ENCODE measurements at places on chromosomes 13 and 19.
A peak's percentile ranks its signal among the peaks of the same experiment; 100 is the strongest.

- no peak for DNase-seq
Observed at GRCh38 chr19:47765523-47766358, 12.8 kb upstream of the SELENOW start.

- no peak for DNase-seq
Observed at GRCh38 chr13:34764246-34764645, 177.8 kb upstream of the NBEA start.

GRCh38 chr19:1082165-1082927 lies 12.8 kb downstream of the POLR2E start:
- DNase-seq: peak; percentile 66

- no peak for DNase-seq
Observed at GRCh38 chr13:46639033-46639981, 86.3 kb downstream of the LRCH1 start.

DNA sequence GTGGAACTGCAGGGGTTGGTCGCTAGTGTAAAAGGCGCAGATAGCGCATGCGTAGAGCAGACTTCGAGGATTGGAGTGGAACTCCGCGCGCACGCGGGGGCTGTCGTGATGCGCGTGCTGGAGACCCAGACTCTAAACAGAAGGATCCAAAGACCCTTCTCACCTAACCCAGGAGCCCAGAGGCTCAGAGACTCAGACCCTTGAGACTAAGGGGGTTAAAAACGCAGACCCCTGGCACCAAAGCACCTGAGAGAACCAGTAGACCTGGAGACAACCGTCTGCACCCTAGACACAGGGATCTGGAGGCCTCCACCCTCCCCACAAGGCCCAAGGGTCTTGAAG lies 567 bp upstream of the CTU1 start:
- DNase-seq: no peak

GRCh38 chr19:7654401-7654800 lies 14.4 kb upstream of the RETN start:
- DNase-seq: no peak

- peak; percentile 97 for DNase-seq
Observed at GRCh38 chr19:45092747-45093678, at the start of gene PPP1R37. TSS of gene PPP1R37 (plus strand) at chr19:45093179. CDS start at chr19:45093326, 147 bp downstream.

DNA sequence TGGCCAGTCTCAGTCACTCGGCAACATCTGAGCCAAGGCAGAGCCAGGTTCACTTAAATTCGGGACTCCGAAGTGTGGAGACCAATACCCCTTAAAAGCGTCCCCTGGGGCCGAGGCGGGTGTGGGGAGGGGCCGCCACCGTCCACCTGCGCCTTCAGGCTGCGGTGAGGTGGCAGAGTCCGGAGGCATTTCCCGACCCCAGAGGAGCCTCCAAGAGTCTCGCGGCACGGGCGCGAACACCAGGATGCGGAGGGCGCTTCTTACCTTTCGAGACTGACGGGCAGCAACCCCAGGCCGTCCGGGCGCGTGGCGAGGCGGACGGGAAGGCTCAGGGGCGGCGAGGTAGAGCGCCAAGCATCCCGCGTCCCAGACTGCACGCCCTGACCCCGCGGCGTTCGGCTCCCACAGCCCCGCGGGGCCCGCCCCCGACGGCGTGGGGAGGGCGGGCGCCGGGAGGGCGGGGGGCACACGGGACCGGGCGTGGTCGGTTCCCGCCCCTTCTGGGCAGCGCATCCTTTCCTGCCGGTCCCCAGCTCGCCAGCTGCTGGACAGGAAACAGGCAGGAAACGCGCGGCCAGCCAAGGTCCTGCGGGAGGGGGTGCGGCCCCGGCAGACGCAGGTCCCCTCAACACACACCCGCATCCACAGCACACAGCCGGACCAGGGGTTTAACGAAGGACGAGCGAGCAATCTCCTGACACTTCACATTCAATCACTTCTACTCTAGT lies at the start of gene THSD1:
TSS of gene THSD1 (minus strand) at position 406 of the 728 bp plus-strand sequence. CDS start 3,572 bp downstream, outside the sequence.
- peak; percentile 13 for DNase-seq

DNA sequence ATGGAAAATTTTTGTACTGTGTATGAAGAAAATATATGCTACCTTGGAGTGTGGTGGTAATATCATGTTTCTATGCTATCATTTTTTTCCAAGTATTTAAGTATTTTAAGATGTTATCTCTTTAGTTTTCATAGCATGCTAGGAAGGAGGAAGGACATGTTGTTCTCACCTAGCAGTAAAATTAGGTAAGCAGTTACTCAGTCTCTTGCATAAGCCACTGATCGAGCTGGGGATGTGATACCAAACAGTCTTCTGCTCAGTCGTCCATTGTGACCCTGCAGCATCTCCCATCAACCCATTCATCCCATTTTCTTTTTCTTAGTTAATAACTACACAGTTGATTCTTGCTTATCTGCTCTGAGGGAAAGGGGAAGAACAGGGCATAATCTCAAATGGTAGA lies 130.6 kb downstream of the KLF5 start:
- DNase-seq: no peak

DNA sequence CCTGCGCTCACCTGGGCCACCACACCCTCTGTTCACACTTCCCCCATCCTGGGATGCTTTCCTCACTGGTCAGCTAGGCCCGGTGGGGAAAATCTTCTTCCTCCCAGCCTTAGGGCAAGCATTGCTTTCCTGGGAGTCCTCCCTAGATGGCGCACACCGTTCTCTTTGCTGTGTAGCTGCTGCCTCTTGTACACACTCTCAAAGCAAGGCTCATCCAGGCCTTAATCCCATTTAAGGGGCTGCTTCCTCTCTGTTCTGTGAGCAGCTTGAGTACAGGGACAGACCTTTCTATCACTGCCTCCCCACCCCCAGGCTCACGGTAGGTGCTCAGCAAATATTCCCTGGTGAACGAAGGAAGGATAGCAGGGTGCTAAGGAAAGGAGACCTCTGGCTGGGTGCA lies 11.1 kb downstream of the SLC7A10 start:
- DNase-seq: no peak

GRCh38 chr13:63497601-63498000 lies 2082.0 kb upstream of the PCDH20 start:
- DNase-seq: no peak

- DNase-seq: no peak
Observed at GRCh38 chr19:40716031-40716481, 630 bp downstream of the COQ8B start.

DNA sequence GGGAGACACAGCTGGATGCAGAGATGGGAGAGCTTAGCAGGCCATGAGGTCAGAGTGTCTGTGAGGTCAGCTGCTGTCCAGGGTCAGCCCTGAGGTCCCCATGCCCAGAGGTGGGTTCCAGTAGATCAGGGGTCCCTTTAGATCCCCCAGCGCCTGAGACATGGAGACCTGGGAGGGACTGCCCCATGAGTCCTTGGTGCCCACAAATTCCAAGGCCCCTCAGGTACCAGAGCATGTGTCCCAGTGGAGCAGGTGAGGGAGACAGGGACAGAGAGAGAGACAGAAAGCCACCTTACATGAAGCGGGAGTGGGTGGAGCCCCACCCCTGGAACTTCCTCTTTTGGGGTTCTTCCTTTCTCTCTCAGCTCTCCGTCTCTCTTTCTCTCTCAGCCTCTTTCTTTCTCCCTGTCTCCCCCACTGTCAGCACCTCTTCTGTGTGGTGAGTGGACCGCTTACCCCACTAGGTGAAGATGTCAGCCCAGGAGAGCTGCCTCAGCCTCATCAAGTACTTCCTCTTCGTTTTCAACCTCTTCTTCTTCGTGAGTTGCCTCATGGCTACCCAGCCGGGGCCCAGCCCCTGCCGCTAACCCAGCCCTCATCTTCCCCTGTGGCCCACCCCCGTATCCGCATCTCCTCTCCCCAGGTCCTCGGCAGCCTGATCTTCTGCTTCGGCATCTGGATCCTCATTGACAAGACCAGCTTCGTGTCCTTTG lies at the start of gene CD37:
TSS of gene CD37 (plus strand) at position 336 of the 713 bp plus-strand sequence. CDS start at position 471, 135 bp downstream.
- DNase-seq: no peak

DNA sequence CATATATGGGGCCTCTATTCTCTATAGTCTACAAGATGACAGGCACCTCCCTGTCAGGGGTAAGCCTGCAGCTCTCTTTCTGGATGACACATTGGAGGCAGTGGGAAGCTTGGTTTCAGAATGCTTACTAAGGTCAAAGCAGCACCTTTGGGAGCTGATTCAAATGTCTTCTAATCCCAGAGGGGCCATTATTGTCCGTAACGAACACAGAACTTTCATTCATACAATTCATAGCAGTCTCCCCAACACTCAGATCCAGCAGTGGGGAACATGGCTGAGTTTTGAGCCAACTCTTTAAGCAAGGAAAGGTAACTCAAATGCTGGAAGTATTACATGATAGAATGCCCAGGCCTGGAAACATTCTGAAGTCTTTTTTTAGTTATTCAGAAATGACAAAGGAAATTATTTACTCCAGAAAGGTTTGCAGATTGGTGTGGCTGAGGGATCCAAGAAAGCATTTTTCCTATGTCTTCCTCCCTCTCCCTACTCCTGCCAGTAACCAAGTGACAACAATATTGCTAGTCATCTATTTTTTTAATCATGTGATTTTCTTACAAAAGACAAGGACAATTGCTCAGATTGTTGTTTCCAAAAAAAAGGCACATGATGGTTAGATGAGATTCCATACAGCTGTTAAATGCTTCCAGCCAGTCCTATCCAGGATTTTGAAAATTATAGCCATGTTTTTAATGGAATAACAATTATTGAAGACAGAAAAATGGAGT lies 118.7 kb downstream of the FOXO1 start:
- DNase-seq: no peak

DNA sequence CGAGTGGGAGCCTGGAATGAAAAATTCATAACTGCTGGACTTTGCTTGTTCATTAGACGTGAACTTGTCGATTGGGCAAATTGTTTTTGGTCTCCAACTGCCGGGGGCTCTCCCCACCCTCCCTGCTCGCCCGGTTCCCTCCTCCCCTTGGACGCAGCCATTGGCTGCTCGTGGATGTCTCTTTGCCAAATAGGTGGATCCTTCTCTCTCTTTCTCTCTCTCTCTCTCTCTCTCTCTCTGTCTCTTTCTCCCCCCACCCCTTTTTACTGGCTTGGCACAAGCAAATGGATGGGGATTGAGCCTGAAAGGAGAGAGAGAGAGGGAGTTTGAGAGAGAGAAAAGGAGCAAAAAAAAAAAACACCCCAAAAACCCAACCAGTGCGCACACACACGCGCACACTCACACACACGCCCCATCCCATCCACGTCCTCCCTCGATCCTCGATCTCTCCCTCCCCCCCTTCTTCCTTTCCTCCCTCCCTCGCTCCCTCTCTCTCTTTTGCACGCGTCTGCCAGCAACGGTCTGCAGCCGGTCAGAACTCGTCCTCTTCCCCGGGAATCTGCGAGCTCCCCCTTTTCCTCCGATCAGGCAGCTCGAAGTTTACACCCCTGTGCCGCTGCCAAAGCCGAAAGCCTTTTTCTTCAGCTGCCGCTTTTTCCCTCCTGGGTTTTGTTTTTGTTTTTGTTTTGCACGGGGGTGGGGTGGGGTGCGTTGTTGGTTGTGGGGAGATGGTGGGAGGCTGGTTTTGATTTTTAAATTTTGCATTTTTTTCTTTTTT lies 27.8 kb downstream of the NFIX start:
- peak; percentile 77 for DNase-seq

DNA sequence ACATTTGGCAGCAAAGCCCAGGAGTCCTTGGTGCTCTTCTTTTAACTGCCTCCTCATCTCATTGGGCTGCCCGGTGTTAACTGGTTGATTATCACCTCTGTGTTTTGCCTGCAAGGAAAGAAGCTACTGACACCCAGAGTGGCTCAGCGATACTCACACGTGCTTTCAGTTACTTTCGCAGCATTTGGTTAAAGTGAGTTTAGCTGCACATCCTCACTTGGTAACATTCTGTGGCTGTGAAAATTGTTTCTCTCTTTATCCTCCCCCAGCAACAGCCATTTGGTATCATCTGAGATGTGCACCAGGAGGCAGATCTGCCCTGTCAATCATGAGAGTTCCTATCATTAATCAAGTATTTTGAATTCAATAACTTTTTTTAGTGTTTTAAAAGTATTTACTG lies 44.6 kb upstream of the GPR183 start:
- no peak for DNase-seq

- no peak for DNase-seq
Observed at GRCh38 chr13:106589716-106590115, 21.8 kb upstream of the ARGLU1 start.

GRCh38 chr13:31982124-31982523 lies 49.5 kb upstream of the FRY start:
- DNase-seq: no peak

DNA sequence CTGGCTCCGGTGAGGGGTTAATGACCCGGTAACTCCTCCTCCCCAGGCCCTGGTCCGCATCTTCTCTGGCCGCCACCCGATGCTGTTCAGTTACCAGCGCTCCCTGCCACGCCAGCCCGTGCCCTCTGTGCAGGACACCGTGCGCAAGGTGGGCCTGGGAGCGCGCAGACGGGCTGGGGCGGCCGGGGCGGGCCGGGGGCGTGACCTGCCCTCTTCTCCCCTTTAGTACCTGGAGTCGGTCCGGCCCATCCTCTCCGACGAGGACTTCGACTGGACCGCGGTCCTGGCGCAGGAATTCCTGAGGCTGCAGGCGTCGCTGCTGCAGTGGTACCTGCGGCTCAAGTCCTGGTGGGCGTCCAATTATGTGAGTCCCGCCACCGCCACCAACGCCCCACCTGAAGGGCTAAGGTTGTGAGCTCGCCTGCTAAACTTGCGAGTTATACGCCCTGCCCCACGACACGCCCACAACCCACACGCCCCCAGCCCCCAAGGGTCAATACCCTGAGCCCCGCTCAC lies 10.4 kb downstream of the CPT1C start:
- no peak for DNase-seq

- DNase-seq: no peak
Observed at GRCh38 chr13:20964904-20965303, 62.4 kb upstream of the XPO4 start.

DNA sequence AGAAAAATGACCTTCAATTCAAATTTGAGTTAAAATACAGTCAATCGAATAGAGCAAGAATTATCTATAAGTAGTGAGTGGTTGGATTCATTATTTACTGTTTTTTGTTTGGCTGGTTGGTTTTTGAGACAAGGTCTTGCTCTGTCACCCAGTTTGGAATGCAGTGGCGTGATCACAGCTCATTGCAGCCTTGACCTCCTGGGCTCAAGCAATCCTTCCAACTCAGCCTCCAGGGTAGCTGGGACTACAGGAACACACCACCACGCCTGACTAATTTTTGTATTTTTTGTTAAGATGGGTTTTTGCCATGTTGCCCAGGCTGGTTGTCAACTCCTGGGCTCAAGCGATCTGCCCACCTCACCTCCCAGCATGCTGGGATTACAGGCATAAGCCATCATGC lies 25.0 kb downstream of the MTMR6 start:
- DNase-seq: no peak

DNA sequence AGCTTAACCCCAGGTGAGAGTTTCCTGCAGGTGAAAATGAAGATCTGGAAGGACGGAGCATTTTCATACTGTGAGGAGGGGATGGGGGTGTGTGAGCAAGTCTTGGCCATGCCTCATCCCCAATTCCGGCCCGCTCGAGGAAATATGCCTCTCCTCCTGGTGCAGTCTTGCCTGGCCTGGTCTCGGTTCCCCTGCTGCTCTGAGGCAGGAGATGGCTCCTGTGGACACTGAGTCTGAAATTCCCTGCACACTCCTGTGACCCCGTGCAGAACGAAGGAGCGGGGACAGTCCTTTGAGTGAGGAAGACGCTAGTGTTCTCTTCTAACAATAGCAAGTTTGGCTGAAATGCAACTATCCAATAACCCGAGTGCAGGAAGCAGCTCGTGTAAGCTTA lies 329 bp upstream of the ZNF439 start:
- no peak for DNase-seq

- no peak for DNase-seq
Observed at GRCh38 chr19:17695198-17695597, 7.0 kb upstream of the UNC13A start.

- no peak for DNase-seq
Observed at GRCh38 chr13:74770361-74770760, 636.2 kb upstream of the KLF12 start.
